Activated CD4-positive, alpha-beta T cell treated with anti-CD3 and anti-CD28 coated beads for 48 hours (primary cell): ENCODE measurements at places on chromosomes 1 and 21.

DNA sequence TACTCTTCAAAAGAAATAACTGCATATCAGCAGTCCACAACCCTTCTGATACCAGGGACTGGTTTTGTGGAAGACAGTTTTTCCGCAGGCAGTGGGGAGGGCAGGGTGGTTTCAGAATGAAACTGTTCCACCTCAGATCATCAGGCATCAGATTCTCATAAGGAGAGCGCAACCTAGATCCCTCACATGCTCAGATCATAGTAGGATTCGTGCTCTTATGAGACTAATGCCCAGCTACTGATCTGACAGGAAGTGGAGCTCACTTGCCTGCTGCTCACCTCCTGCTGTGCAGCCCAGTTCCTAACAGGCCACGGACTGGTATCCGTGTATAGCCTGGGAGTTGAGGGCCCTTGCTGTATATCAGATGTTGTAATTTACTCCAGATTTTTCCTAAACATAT lies 11.5 kb downstream of the RO60 start:
- DNase-seq, result peak; percentile 16

DNA sequence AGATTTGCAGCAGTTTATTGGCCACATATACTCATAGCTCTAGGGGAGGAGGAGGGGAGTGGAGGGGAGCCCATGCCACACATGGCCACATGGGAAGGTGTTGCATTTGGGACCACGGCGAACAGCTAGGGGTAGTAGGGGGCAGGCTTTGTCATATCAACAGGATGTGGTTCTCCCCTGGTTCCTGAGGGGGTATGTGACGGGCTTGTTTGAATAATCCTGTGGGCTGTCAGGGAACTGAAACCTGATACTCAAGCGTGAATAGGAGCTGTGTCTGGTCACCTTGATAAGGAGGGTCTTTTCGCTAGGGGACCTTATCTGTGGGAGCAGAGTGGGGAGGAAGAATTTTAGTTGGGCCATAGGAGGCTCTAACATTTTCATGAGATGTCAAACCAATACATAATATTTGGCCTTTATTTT lies 264.7 kb downstream of the CTH start:
- DNase-seq, result no peak

DNA sequence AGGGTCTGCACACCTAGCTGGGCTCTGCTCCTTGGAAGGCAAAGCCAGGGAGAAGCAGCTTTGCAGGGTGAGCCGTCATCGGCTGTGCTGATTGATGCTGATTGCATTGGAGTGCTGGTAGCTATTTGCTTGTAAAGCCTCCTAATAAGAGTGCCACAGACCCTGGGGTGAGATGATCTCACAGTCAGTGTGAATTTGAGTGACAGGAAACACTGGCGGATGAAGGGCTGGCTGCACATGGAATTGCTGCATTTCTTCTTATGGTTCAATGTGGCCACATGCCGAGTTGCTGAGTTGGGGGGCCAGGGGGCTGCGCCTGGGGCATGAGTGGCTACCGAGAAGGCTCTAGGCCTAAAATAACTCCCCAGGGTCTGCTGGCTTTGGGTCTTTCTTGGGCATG lies 138.2 kb upstream of the CACNA1E start:
- DNase-seq, result no peak

DNA sequence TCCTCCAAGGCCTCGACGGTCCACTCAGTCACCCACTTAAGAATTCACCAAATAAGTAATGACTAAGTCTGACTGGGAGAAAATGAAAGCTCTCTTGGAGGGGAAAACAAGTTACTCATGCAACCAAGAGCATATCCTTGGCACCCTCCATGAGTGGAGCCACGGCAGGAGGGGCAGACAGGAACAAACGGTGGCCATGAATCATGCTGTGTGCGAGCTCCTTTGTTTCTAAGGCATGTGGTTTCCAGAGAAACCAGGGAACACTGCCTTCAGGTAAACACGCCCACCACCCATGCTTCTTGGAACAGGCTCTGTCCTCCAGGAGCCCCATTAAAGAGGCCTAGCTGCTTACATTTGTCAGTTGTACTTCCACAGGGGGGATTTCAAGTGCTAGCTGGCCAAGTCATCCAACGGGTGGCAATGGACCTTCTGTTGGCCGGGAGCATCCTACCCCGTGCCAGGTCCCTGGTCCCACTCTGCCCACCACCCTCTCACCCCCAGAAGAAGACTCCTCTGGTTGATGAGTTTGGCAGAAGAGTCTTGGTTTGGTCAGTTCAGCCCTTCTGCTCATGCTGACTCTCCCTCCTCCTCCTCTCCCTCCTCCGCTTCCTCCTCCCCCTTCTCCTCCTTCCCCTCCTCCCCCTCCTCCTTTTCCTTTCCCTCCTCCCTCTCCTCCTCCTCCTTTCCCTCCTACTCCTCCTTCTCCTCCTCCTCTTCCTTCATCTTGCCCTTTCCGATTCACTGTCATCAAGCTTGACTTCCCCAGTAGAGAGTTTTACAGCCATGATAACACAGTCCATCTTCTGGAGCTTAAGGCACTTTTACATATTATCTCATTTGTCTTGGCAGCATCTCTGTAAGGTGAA lies 107.6 kb downstream of the CCDC185 start:
- DNase-seq, result peak; percentile 68

- peak; percentile 46 for DNase-seq
These were observed 26.6 kb upstream of the HPDL start for GRCh38 chr1:45299981-45300668.

DNA sequence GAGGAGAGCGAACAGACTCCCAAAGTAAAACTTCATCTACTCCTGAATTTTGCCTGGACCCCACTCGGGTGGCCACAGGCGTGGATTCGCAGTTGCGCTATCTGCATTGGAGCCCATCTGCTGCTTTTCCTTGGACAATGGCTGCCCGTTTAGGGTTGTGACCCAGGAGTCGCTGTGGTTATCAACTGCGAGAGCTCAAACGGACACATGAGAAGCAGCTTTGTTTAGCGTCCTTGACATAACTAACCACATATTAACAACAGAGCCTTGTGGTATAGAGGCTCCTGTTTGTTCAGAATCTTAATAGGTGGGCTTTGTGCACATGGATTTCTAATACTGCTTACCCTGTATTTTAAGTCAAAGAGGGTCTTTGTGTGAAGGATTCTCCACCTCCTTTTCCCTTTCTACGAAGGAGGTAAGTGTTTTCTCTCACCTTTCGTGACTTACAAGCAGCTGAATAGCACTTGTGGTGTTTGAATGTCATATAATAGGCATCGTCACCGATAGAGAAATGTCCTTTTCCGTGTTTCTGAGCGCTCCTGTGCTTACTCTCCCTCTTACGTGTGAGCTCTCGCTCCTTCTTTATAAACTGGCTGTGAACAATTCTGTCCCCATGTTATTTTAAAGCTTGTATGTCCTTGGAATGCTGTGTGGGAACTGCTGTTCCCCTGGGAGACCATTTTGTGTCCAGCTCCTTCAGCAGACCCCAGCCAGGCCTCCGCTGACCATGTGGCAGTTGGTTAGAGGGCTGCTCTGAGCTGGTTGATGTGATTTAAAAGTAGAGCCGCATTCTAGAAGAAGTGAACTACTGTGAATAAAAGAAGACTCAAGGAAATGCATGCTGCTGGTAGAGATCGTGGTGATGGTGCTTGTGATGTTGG lies 441.4 kb downstream of the RPS6KC1 start:
- no peak for DNase-seq

DNA sequence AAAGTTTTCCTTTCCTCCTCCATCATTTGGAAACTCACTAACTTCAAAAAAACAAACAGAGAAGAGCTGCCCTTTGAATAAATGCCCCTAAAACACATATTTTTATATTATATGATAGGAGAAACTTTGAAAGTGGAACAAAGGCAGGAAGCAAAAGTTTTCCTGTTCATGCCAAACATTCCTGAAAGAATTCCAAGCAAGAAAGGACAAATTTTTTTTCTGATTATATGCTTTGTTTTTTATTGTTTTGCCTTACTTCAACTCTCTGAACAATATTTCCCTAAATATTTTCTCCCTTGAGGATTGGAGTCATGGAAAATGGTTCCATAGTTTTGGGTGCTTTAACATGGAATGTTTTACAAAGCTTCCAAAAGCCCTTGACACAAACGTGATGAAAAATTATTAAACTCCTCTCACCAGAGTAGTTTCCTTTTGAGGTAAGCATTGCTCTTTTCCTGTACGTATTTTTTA lies 638.5 kb upstream of the CAMK1G start:
- DNase-seq, result no peak

- no peak for DNase-seq
These were observed 569.0 kb downstream of the LTN1 start for GRCh38 chr21:28423521-28424190.

- no peak for DNase-seq
These were observed 17.3 kb downstream of the RPS6KA1 start for GRCh38 chr1:26546819-26547218.

DNA sequence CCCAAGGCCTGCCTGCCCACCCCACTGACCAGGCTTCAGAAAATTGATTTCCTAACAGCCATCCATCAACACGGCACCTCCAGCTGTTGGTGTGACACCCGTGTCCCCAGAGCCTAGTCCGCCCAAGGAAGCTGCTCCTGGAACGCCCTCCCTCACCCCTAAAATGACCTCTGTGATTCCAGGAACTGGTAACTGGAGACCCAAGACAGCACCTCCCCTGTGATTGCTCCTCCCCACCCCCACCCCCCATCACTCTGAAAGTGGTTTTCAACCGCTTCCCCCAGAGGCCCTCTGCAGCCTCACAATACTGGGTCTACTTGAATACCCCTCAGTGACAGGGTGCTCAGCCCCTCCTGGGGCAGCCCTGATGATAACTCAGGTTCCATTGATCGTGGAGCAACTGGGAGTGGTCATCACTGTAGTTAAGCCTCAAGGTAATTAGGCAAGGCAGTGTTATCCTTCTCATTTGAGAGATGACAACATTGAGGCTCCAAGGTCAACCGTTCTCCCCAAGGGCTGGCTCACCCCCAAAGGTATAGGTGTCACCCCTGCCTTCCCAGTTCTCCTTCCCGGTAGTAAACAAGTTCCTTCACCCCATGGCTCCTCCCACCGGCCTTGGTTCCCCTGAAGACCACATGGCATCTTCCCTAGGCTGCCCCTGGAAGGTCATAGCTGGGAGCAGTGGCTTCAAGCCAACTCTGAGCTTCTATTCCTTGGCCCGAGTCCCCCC lies 52.0 kb downstream of the TAS1R2 start:
- no peak for DNase-seq

DNA sequence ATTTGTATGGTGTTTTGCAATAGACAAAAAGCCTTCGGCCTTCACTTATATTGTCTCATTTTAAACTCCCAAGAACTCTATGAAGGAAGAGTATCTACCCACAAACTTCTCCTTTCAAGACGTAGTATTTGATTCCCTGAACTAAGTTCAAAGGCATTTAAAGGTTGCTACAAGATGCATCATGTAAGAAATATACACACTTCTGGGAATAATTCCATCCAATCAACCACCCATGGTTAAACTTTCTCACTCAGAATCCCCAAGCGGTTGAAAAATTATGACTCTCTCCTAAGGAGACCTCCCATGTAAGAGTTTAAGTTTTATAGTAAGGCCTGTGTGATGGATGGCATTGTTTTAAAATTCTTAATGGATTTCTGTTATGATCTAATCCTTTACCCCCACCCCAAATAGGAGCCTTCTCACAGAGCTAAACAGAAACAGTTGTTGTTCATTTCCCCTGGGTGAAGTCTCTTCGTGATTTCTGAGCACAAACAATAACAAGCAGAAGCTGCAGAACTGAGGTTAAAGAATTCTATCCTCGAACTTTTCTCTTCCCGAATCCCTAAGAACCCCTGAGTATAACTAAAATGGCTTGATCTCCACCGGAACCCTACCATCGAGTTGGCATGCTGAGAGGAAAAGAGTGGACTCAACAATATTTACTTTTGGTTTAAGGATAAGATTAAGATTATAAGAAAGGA lies 185.0 kb downstream of the TGFBR3 start:
- no peak for DNase-seq

GRCh38 chr1:111541721-111542120 lies 38.3 kb upstream of the ADORA3 start:
- DNase-seq, result no peak

GRCh38 chr1:33256221-33256470 lies 146 bp upstream of the ZNF362 start:
- no peak for DNase-seq

- no peak for DNase-seq
These were observed 15.8 kb upstream of the TTC22 start for GRCh38 chr1:54816951-54817350.

GRCh38 chr1:44803312-44804095 lies 3.3 kb downstream of the PLK3 start:
- DNase-seq, result no peak

GRCh38 chr1:101264697-101265096 lies 27.9 kb downstream of the S1PR1 start:
- DNase-seq, result no peak

DNA sequence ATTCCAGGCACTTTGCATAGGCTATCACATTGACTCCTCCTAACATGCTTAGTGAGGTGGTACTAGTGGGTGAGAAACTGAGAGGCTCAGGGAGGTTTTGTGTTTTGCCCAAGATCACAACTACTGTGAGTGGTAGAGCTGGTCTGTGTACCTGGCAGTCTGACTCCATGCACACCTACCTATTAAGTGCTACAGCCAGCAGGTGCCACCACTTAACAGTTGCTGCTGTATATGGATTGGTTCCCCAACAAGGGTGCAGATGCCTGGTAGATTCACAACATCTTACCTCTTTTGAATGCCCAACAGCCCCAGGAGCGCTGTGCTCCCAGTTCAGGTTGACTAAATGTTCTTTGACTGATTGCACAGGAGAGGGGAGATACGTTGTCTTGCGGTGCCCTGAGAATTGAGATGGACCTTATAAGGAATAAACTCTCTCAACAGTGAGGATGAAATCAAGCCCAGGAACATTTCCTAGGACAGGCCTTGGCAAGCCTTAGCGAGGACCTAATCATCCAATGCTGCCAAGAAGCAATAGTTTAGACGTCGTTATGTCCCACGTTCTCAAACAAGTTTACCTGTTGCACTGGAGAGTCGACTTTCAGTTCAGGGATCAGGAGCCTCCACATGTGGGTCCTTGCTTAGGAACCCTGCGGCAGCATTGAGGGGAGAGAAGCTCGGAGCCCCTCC lies 78.9 kb upstream of the F3 start:
- DNase-seq, result no peak

DNA sequence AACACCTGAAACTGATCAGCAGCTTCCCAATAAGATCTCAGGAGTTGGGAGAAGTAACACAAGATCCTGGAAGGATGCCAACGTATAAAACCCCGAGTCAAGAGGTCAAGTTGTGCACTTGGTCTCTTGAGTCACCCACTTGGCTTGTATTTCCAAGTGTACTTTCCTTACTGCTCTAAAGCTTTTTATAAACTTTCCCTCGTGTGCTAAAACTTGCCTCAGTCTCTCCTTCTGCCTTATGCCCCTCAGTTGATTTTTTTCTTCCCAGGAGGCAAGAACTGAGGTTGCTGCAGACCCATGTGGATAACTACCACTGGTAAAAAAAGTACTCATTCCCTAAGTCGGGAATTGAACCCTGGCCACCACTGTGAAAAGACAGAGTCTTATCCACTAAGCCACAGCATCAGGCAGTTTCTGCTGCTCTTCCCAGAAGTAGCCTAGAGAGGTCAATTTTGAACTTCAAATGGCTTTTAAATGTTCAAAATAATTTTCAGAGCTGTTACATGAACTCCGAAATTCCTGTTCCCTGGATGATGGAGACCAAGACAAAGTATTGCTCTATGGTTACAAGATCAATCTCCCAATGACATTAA lies 28.9 kb downstream of the ITLN2 start:
- no peak for DNase-seq
